Muscle of back (tissue), 13 donors: ENCODE measurements at places on chromosomes 2 and 18. TPM values are rescaled to one million over a fixed set of nuclear protein-coding genes. Genes with fewer than 3 reads are reported as not detected.
A peak's percentile ranks its signal among the peaks of the same experiment; 100 is the strongest.

The SIX3 gene
- polyA plus RNA-seq = not detected

- DNase-seq = peak; percentile 27
These were observed 647 bp downstream of the PSME4 start for GRCh38 chr2:53969968-53970723.

DNA sequence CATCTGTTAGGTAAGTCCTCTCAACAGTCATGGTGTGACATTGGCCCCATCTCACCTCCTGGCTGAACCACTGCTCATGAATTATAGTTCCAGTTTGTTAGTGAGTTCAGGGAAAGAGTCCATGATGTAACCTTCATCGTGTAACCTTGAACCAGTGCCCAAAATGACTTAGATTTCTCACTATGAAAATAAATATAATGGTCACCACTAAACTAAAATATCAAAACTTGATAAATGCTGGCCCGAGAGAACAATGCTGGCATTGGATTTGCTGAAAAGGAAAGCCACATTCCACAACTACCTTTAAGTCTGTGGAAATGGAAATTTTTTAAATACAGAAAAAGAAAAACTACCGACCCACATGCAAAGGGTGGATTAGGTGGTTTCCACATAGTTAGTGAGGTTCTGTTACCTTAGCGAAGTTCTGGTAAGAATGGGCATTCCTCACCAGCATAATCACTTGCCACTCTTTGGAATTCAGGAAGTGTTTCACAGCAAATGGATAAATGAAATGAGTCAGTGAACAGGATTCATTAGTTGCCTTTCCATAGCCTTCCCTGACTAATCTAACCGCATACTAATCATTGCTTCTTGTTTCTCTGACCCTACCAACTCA, 133.9 kb upstream of the CTAGE1 start:
- DNase-seq = no peak

DNA sequence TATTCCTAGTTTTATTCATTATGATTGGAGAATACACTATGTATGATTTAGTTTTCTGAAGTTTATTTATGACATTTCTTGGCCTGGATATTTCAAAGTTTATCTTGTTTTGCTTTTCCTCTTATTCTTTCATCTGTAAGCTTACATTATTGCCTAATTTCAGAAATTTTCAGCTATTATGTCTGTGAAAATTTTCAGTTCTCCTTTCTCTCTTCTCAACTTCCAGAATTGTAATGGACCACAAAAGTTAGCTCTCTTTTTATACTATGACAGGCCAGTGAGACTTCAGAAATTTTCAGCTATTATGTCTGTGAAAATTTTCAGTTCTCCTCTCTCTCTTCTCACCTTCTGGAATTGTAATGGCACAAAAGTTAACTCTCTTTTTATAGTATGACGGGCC, 97.2 kb upstream of the SCN7A start:
- no peak for DNase-seq

- DNase-seq = no peak
These were observed 443.7 kb downstream of the DSEL start for GRCh38 chr18:67072791-67073190.

DNA sequence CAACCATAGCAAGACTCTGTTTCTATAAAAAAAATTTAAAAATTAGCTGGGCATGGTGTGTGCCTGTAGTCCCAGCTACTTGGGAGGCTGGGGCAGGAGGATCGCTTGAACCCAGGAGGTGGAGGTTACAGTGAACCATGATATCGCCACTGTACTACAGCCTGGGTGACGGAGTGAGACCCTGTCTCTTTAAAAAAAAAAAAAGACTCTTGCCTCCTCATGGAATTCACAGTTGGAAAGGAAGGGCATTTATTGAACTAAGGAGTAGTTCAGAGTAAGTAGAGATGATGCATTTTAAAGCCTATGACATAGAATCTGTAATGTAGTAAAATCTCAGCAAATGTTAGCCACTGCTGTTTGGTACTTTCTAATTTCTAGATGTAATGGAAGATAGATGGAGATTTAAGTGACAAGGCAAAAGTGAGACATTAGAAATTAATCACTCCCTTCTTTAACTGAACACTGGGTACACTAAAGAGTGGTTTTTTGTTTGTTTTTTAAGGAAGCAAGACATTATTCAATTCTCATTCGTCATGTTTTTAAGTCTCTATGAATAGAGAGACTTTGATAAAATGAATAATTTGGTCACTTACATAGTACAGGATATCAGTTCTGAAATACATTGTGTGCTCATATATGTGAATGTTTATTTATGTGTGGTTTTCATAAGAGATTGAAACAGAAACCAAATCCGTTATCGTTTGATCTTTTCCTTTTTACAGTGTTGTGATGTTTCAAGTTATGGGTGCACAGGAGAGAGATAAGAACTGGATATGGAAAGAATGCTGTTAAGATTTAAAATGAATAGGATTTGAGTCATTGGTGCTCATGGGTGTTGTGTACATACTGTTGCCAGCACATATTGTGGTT, 186.1 kb upstream of the STON1 start:
- DNase-seq = no peak

DNA sequence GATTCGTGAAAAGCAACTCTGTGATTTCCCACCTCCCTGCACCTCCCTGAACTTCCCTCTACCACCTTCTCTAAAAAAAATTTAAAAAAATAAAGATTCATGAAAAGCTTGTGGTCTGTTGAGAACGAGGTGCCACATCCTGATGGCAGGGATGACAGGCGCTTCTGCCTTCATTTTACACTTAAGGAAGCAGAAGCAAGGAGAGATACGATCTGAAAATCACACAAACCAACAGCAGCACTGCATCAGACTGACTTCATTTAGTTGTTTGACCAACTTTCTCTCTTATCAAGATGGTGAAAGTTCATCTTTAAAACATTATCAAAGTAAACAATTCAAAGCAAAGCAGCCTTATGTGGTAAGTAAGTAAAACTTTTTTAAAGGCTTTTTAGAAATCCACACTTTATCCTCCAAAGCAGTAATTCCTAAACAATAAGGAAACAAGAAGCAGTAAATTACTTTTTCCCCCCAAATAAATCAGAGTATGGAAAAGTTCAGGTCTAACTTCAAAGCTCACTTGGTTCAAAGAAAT, 15.5 kb downstream of the WDFY1 start:
- no peak for DNase-seq

GRCh38 chr2:45024600-45025291, 15.5 kb upstream of the SIX2 start:
- DNase-seq = peak; percentile 48

- peak; percentile 20 for DNase-seq
These were observed 129.8 kb upstream of the FSIP2 start for GRCh38 chr2:185608799-185609198.

DNA sequence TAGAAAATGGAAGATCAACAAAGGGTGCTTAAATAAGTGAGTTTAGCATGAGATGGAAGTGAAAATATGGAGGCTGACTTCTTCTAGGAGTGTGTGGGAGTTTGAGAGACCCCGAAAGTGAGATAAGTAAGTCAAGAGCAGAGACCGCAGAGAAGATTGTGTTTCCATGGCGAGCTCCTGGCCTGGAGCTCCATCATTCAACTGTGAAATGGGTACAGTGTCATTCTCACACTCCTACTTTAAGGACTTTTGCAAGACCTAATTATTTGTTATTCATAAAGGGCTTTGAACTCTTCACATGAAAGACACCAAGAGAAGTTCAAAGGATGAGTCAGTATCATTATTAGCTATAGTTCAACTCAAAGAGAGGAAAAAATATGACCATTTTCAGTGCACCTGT, 134.2 kb upstream of the PIK3C3 start:
- no peak for DNase-seq
